ENCODE measurements at places on chromosomes 5 and 9.
A peak's percentile ranks its signal among the peaks of the same experiment; 100 is the strongest.

GRCh38 chr5:109529520-109529919, 119.7 kb upstream of the PJA2 start:
- H3K27ac ChIP-seq = no peak overlapping the region
- no peaks in the 10 kb centered on the region for H3K27me3 ChIP-seq
- no peak for DNase-seq
- H3K4me1 ChIP-seq = no peaks in the 10 kb centered on the region

GRCh38 chr5:170420806-170421412, 31.7 kb upstream of the KCNMB1 start:
- no peaks in the 10 kb centered on the region for H3K27me3 ChIP-seq
- H3K36me3 ChIP-seq = no peaks in the 10 kb centered on the region
- DNase-seq = no peak
- H3K27ac ChIP-seq = no peak overlapping the region

- H3K27me3 ChIP-seq = peaks cover 10% of the 10 kb centered on the region
- H3K36me3 ChIP-seq = no peaks in the 10 kb centered on the region
- peak overlapping the region; percentile 80 for H3K4me3 ChIP-seq
- H3K27ac ChIP-seq = no peak overlapping the region
- H3K4me1 ChIP-seq = peaks cover 10% of the 10 kb centered on the region
- DNase-seq = no peak
Observed at GRCh38 chr5:95709967-95710650, 21.0 kb upstream of the RHOBTB3 start.

GRCh38 chr5:139374909-139375308, 8.2 kb downstream of the SLC23A1 start:
- H3K36me3 ChIP-seq = peaks cover 4% of the 10 kb centered on the region
- no peaks in the 10 kb centered on the region for H3K4me1 ChIP-seq
- H3K4me3 ChIP-seq = no peak overlapping the region
- DNase-seq = no peak

DNA sequence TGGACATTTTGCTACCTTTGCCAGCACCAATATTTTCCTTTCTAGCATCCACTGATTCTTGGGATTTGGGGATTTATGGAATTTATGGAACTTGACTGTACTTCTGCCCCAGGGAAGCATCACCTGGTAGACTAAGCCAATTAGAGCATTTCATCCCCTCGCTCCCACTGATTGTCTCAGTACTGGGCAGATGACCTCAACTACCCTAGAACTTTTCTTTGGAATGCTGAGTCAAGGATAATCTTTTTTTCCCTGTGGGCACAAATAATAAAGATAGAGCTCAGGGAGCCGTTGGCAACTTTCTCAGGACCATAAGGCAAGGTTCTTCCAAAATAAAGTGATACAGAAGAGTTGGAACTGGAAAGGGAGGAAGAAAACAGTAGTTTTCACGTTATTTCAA, 438.4 kb downstream of the PLK2 start:
- H3K27ac ChIP-seq = no peak overlapping the region
- no peaks in the 10 kb centered on the region for H3K36me3 ChIP-seq
- no peak for DNase-seq
- H3K27me3 ChIP-seq = no peaks in the 10 kb centered on the region

- no peak overlapping the region for H3K4me3 ChIP-seq
- no peaks in the 10 kb centered on the region for H3K27me3 ChIP-seq
- no peaks in the 10 kb centered on the region for H3K36me3 ChIP-seq
- peaks cover 6% of the 10 kb centered on the region for H3K4me1 ChIP-seq
Observed at GRCh38 chr9:116318468-116319374, 165.1 kb downstream of the PAPPA start.

DNA sequence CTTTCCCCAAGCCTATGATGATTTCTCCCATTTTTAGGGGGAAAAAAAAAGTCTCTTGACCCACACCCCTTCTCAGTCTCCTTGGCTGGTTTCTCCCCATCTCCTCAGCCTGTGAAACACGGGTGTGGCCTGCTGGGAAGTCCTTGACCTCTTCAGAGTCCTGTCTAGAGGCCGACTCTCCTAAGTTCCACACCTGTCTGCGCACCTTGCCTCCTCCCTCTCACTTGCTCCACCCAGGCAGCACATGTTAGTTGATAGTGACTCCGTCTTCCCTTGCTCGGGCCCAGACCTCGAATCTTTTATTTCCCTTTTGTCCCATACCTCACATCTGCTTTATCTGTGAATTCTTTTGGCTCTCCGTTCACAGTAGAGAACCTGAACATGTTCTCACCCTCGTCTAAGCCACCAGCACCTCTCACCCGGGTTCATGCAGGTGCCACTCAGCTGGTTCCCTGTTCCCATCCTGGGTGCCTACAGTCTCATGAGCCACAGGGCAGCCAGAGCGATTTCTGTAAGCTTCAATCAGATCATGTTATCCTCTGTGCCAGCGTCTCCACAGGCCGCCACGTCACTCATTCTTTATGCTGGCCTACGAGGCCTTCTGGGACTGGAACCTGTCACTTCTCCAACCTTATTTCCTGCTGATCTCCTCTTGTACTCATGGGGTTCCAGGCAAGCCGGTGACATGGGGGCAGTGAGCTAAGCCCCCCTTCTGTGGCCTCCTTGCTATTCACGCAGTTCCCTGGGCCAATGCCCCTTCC, 51.7 kb upstream of the LRRTM2 start:
- no peak overlapping the region for H3K27ac ChIP-seq
- H3K4me1 ChIP-seq = no peaks in the 10 kb centered on the region
- H3K27me3 ChIP-seq = no peaks in the 10 kb centered on the region
- H3K36me3 ChIP-seq = peaks cover 24% of the 10 kb centered on the region

GRCh38 chr5:44402084-44402483, 12.9 kb upstream of the FGF10 start:
- no peaks in the 10 kb centered on the region for H3K27me3 ChIP-seq
- no peaks in the 10 kb centered on the region for H3K36me3 ChIP-seq
- no peaks in the 10 kb centered on the region for H3K4me1 ChIP-seq
- no peak for DNase-seq

DNA sequence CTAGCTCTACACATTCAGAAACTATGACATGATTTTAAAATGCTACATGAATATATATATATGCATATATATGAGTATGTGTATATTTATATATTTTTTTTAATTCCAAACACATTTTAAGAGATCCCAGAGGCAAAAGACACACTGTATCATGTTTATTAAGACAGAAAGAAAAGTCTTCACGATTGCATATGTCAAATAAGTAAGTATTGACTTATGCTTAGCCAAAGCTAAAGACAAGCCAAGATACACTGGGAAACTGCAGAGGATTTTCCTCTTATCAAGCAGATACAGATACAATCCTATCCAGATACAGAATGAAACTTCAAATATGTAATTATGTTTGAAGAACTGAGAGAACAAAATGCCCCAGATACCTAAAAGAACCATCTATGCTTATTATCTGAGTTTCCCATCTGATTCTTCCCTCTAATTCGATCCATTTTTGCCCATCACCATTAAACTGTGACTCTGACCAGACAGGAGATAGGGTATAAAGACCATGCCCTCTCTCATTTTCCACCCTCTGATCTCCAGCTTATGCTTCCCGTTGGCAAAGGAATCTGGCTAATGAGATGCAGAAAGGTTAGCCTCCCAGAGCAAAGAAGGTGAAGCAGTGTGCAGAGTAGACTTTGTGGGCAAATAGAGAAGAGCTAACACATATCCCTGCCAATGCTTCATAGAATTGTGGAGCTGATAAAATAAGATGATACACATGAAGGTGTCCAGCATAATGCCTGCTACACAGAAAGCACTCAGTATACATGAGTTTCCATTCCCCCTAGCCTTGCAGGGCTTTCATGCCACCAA, 131.0 kb upstream of the TARS1 start:
- no peak overlapping the region for H3K27ac ChIP-seq
- H3K27me3 ChIP-seq = no peaks in the 10 kb centered on the region
- H3K36me3 ChIP-seq = no peaks in the 10 kb centered on the region
- no peak for DNase-seq
- H3K4me3 ChIP-seq = no peak overlapping the region

DNA sequence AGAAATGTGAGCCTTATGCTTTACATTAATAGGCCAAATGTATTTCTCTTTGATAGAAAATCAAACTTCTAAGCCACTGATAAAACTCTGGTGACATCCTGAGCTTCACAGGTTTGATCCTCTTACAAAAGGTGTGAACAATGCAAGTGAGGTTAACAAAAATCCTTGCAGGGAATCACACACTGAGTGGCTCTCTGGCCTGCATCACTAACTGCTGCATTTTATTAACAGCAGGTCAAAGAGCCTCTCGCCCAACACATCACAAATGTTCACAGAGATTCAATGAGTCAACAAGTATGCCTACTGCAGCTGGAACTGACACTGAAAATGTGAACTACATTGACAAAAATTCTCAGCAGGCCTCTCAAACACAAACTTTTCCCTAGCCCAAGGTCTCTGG, 122.3 kb downstream of the SEMA5A start:
- no peaks in the 10 kb centered on the region for H3K27me3 ChIP-seq
- H3K4me3 ChIP-seq = no peak overlapping the region
- H3K27ac ChIP-seq = no peak overlapping the region

- no peak for DNase-seq
- H3K36me3 ChIP-seq = no peaks in the 10 kb centered on the region
- H3K27ac ChIP-seq = no peak within 1 kb of the TSS
- peak within 1 kb of the TSS; percentile 30 for H3K4me3 ChIP-seq
- no peaks in the 10 kb centered on the region for H3K27me3 ChIP-seq
Observed at GRCh38 chr9:136327304-136327974, at the start of gene GPSM1. Gene GPSM1, plus strand, starts transcription at chr9:136327539. Its CDS starts 157 bp downstream, at chr9:136327696.

- no peak for DNase-seq
- H3K4me1 ChIP-seq = no peaks in the 10 kb centered on the region
- H3K27me3 ChIP-seq = no peaks in the 10 kb centered on the region
- no peak overlapping the region for H3K4me3 ChIP-seq
- H3K27ac ChIP-seq = no peak overlapping the region
Observed at GRCh38 chr5:88290801-88291200, 22.2 kb upstream of the TMEM161B start.

DNA sequence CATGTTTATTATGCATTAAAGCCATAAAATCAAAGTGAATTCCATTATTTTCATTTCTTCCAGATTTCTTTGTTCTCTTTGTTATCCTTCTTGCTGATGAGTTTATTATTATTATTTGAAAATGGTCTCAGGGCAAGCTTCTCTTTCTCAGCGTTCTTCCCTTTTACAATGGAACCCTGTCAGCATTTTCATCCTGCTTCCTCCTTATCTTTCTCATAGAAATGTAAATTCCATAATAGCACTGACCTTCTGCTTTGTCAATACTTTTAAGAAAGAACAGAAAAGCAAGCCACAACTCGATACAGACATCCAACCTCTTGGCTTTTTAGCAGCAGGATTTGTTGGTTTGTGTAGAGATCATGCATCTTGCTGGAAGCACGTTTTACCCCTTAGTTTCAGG, 114.0 kb upstream of the BASP1 start:
- no peaks in the 10 kb centered on the region for H3K36me3 ChIP-seq
- H3K27ac ChIP-seq = no peak overlapping the region
- no peak overlapping the region for H3K4me3 ChIP-seq
- DNase-seq = no peak
- no peaks in the 10 kb centered on the region for H3K27me3 ChIP-seq

DNA sequence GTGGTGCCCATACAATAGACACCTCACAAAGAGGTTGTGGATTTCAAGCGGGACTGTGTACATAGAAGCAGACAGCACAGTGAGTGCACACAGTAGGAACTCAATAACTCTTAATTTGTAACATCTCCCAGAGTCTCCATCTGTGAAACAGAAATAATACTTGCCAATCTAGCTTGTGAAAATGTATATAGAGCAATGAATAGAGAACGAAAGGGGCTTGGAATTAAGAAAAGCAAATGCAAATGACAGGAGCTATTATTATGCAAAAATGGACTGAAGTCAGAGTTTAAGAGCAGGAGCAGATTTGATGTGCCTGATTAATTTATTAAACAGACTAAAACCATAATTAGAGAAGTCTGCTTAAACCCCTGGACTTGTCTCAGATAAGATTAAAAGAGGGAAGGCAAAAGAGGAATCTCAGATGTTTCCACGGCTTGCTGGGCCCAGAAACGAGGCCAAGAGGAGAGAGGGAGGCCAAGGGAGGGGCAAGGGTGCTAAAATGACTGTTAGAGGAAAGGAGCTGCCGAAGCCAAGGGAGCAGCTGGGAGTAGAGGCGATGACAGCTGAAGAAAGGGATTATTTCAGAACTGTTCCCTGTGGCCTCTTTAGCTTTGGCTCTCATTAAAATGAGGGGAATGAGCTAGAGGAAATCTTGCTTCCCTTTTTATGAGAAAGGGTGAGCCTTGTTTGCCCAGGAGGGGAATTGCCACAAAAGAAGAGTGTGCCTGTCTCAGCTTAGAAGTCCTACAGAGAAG, 72.1 kb downstream of the FEM1C start:
- no peaks in the 10 kb centered on the region for H3K27me3 ChIP-seq
- DNase-seq = no peak
- 0 out of 2 replicates have a peak, but pooled peaks cover 2% of the 10 kb centered on the region for H3K4me1 ChIP-seq
- H3K27ac ChIP-seq = no peak overlapping the region
- H3K4me3 ChIP-seq = no peak overlapping the region

All from H1 (cell line).